ENCODE measurements at places on chromosomes 6 and 20.

DNA sequence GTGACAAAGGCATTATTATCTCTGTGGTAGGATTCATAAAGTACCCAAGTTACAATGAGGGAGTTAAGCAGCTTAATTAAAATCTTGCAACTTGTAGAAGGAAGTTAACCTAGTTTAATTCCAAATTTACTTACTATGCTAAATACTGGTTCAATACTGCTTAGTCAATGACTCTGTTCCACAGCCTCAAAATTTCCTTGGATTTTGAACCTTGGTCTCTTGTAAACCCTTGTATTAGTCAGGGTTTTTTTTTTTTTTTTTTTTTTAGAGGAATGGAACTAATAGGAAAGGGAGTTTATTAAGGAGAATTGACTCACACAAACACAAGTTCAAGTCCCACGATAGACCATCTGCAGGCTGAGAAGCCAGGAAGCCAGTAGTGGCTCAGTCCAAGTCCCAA is 163.4 kb downstream of the HS3ST5 start:
- DNase-seq: no peak

GRCh38 chr6:3291987-3292386 is 33.2 kb downstream of the PSMG4 start:
- DNase-seq: no peak

GRCh38 chr20:17227219-17227575 is 357 bp downstream of the PCSK2 start:
- no peak for DNase-seq

GRCh38 chr6:32214126-32214525 is 9.7 kb downstream of the NOTCH4 start:
- DNase-seq: no peak

DNA sequence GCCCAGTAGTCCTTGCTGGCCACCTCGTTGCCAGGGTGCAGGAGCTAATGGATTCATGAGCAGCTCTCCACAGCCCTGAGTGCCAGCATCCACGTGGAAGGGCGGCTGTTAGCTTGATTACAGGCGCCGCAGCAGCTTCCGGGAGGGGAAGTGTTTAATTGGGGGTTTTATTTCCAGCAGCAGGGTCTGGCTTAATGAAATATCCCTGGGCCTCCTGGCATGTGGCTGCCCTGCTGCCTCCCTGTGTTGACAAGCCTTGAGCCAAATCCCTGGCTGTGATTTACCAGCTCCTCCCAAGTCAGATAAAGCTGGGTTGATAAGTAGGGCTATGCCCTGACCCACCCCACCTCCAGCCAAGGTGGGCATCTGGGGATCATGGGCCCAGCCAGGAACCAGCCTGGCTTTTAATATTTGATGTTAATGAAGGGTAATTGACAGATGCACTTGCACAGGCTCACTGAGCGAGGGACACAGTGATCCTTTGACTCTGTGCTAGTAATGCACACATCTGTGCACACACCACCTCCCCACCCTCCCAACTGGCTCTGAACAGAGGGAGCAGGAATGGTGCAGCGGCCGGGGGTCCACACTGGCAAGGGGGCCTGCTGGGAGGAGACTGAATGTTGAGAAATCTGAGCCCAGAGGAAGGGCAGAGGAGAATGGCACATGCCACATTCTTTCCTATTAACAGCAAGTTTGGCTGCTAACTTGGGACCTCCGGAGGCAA is 13.6 kb downstream of the GLP1R start:
- no peak for DNase-seq

DNA sequence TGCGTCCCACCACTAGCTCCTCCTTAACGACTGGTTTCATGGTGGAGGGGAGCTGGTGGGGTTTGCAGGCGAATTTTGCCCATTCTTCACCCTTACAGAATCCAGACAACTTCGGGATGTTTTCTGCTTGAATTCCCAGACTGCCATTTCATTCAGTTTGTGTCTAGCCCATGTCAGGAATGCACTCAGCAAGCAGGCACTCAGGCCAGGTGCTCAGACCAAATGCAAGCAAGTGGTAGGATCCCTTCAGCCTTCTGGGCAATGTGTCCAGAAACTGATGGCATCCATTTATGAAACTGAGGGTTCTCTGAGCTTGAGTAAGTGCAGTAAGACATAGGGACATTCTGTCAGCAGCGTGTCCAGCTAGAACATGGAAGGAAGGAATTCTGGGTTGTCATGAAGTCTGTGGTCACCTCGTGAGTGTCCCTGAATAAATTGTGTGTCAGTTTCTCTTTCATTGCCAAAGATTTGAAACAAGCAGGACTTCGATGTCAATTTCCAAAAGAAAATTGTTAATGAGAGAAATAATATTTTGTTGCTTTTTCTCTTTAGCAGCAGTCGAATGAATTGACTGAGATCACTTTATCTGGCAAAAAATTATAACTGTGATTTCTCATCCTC is 21.8 kb upstream of the DACT2 start:
- no peak for DNase-seq

- DNase-seq: no peak
Observed at GRCh38 chr6:136527831-136528230, 22.4 kb downstream of the MAP7 start.

DNA sequence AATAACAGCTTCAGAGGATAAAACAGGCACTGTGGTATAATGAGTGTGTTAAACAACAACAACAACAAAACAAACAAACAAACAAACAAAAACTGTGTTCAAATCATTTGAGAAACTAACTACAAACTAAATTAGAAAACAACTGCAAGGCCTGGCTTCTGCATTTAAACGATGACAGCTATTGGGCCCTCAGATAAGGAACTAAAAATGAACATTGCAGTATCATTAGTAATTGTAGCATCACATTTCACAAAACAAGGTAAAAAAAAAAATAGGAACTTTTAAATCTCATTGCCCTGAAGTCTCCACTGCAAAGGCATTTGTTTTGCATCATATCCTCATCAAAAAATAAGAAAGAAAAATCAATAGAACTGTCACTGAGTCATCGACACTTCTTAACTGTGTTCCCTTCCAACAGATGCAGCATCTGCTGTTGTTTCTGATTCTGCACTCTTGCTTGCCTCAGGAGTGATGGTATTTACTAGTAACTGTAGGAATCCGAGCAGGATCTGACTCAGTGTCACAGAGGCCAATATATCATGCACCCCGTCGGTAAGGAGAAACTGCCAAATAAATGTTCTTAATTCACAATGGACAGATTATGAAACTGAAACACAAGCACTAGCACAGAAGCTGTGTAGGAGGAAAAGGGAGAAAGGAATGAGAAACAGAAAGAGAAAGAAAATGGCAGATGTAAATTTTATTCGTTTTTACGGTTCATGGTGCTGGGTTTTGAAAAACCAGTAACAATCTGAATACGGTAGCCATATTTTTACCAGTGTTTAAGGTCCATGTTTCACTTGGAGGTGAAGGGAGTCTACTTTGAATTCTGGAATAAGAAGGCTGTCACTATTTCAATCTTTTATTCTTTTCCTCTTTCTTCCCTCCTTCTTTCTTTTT is 365.7 kb upstream of the EPHA7 start:
- DNase-seq: no peak

- no peak for DNase-seq
Observed at GRCh38 chr6:121616406-121616805, 181.0 kb downstream of the GJA1 start.

DNA sequence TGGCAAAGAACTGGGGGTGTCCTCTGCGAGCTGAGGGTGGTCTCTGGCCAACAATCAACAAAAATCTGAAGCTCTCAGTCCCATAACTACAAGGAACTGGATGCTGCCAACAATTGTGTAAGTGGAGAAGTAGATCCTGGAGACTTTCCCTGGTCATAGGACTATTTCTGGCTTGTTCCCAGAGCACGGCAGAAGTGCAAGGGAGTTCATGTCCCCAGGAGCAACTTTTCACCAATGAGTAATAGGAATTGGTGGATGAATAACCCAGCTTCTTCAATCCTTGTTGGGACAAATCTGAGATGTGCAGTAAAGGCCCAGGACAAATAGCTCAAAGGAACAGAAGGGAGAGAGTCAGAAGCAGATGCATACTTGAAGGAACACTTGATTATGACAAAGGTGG is 95.5 kb downstream of the QRSL1 start:
- DNase-seq: no peak

DNA sequence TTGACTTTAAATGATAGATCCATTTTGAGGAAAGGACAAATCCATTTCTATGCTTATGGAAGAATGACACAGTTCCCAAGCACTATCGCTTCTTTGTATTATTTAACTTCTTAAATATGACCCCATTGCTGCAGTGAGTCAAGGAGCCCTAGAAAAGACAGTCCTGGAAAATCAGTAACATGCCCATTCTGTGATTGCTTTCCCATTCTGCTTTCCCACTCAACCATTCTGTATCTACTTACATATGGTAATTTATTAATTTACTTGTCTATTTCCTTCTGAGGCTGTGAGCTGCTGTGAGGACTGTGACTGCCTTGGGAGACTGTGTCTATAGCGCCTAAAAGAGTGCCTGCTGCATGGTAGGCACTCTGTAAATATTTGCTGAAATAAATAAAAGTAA is 85.4 kb upstream of the TMEM30A start:
- DNase-seq: no peak

- DNase-seq: no peak
Observed at GRCh38 chr20:23087587-23088251, 1.6 kb upstream of the CD93 start.

- no peak for DNase-seq
Observed at GRCh38 chr20:32610472-32611218, 25.5 kb upstream of the NOL4L start.

DNA sequence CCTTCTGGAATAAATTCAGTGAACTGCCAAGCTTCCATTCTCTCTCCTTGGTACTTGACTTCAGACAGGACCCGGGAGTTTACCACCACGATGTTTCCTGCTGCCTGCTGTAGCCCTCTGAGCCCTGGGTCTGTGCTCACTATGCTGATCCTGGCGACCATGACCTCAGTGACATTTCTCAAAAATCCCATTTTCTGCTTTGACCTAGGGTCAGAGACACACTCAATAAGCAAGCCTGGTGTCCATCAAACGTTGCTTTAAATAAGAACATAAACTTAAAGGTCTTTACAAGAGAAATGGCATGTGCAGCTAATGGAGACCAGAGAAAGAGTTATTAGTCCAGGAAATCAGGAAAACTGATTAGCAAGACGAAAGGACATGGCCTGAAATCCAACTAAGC is 509.7 kb upstream of the SULF2 start:
- no peak for DNase-seq

- no peak for DNase-seq
Observed at GRCh38 chr20:14829906-14830305, 492.5 kb upstream of the FLRT3 start.

All from stimulated activated CD8-positive, alpha-beta memory T cell treated with anti-CD3 and anti-CD28 coated beads, Interleukin-7, amount 100 ng/mL, for 1 hour (primary cell).